Inflammatory macrophage treated with lipopolysaccharide for 4 hours (primary cell): ENCODE measurements at places on chromosomes 11 and 22.

DNA sequence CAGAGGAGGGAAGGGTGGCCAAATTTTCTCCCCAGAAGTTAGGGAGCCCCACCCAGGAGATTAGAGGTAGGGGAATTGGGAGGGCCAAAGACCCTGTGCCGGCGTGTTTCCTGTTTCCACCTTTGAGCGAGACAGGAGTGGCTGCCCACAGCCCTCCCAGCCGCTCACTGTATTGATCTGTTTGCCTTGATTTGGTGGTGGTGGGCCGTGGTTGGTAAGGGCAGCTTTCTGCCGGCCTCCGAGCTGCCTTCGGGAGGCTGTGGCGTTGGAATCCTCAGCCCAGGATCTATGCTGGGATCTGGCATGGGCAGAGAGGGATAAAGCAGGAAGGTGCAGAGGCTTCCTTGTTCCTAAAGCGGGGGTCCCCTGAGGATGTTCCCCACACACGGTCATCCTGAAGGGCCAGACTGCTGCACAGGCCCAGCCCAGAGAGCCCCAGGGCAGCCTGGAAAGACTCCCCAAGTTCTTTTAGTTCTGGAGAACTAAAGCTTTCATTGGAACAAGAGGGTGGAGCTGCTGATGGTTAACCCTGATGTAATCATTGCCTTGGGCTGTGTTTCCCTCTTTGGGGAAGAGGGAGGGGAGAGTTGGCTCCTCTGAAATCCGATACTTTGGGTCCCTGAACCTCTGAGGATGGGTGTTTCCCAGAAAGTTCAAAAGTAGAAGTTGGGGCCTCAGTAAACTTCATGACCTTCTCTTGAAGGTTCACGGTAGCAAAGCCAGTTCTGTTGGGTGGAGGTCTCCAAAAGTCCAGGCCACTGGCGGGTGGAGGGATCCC is 7.2 kb downstream of the FAM83F start:
- DNase-seq = no peak

DNA sequence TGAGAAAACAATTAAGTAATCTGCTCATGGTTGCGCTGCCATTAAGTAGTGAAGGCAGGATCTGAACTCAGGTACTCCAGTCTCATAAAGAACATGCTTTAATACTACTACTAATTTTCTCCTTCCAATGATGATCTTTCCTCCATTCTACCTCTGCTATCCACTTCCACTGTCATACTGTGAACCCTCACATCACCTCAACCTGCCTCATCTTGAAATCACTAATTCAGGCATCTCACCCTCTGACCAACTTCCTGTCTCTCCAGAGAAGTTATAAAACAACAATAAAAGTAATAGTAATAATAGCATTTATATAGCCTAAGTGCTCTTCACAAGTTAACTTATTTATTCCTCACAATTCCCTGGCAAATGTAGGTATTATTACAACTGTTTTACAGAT is 57.1 kb upstream of the PSMA1 start:
- no peak for DNase-seq

DNA sequence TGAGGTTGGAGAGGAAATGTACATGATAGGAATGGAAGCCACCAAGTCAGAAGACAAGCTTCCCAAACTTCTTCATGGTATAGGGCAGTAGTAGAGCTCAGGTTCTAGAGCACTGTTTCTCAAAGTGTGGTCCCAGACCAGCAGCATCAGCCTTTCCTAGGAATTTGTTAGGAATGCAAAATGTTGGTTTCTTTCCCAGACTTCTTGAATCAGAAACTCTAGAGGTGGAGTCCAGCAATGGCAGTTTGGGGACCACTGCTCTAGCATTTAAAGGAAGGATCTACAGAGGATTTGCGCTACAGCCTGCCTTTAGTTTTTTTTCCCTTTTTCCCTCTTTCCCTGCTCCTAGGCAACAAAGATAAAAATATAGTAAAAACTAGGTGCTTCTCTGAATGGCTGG is 17.0 kb upstream of the MMP12 start:
- DNase-seq = no peak

DNA sequence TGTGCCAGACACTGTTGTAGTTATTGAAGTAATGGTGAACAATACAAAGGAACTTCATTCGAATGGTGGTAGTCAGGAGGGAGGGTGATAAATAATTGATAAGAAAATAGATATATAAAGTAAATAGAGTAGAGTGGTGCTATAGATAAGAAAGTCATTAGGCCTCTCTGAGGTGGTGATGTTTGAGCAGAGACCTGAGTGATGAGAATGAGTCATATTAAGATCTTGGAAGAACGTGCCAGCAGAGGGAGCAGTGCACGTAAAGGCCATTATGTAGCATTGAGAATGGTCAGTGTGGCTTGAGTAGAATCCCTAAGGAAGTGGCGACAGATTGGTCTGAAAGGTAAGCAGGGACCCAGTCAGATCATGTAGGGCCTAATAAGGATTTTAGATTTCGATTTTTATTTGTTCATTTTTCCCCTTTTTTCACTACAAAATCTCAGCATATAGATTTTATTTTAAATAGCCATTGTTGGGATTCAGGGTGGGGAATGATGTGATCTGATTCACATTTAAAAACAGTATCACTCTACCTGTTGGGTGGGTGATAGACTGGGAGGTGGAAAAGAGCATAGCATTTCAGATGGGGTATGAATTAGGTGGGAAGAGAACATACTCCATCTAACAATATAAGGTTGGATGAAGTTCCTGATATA is 44.7 kb downstream of the CCDC90B start:
- peak; percentile 54 for DNase-seq

DNA sequence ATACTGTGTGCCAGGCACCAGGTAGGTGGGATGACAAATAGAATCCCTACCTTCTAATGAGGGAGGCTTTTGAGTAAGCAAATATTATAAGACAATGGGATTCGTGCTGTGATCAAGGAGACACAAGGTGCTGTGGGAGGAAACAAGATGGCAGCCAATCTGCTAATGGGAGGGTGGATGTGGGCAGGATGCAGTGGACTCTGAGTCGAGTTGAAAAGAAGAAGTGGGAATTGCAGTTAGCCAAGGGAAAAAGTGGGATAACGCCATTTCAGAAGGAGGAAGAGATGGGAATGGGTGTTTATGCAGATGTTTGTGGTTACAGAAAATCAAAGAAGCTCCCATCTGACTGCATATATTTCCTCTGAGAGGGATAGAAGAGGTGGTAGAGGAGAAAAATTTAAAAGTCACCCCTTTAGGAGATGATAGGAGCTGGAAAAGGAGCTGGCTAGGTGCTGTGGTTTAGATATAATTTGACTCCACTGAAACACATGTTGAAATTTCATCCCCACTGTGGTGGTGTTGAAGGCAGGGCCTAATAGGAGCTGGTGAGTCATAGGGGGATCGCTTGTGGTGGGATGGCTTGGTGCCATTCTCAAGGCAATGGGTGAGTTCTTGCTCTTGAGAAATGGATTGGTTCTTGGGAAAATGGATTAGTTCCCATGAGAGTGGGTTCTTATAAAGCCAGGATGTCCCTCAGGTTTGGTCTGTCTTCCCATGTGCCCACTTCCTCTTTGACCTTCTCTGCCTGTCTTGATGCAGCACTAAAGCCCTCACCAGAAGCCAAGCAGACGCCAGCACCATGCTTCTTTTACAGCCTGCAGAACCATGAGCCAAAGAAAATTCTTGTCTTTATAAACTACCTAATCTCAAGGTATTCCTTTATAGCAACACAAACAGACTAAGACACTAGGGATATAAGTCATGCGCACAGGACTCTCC is 30.0 kb upstream of the POU2AF1 start:
- no peak for DNase-seq

- DNase-seq = no peak
These were observed 29.9 kb downstream of the SHANK2 start for GRCh38 chr11:71222318-71223080.

GRCh38 chr22:31122196-31122531 is 602 bp upstream of the INPP5J start:
- DNase-seq = no peak

- no peak for DNase-seq
These were observed 8.7 kb downstream of the AASDHPPT start for GRCh38 chr11:106086135-106086534.

DNA sequence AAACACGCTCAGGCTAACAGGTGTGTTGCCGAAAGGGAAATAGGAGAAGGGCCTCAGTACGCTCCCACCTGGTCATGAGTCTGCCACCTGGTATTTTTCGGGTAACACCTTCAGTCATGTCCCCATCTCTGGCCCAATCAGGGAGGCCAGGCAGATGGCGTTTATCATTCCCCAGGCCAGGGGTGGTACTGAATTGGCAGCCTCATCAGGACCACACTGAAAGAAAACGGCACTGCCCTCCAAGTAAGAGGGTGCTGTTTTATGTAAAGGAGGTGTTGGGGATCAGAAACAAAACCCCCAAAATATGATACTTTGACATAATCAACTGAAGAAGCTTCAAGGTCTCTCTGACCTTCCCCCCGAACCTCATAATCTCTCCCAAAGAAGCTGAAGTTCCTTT is 58.9 kb downstream of the RCN1 start:
- DNase-seq = no peak

- peak; percentile 75 for DNase-seq
These were observed 7.0 kb upstream of the MALAT1 start for GRCh38 chr11:65491614-65492386.

DNA sequence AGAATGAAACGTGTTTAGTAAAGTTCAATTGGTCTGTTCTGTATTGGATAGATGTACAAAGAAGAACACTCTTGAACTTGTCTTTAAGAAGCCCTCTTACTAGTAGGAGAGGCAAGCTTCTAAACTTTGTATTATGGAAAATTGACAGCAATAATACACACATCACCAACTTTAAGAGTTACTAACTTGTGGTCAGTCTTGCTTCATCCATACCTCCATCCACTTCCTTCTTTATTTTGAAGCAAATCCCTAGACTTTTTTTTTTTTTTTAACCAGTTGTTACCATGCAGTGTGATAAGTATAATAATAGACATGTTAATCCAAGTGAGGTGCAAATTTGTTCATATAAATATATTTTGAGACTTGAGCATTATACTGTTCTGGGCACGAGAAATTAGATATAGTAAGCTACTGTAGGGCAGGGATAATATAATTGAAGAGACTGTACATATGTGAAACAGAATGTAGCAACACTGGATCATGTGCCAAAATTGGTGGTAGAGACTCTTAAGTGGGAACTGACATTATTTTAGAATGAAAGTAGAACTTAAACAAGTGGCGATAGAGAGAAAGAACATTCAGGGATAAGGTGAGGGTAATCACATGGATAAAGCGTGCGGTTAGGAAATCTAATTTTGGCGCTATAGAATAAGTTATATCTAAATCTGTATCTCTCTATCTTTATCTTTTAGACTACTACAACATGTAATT is 6.5 kb downstream of the FAR1 start:
- peak; percentile 93 for DNase-seq

DNA sequence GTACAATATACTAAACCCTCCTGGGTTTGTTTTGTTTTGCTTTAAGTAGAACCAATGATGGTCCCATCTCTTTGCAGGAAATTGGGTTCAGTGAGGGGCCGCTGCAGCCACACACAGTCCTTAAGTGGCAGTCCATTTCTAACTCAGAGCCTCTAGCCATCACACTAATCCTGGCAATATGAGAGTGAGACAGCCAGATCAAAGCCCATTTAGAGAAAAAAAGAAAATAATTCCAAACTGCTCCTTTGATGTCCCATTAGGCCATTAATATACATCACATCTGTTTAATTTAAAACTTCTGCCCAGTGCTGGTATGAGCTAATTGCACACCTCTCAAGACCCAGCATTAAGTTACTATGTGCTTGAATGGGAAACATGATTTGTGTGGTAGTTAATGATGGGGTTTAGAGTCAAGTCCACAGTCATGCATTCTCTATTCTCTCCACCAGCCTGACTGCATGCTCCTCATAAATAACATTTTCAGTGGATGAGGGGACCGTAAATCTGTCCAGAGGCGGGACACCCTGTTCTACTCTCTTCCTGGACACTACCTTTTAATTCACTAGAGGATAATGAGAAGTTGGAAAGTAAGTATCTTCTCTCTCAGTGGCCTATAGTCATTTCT is 53.8 kb upstream of the BIRC3 start:
- DNase-seq = no peak

- DNase-seq = peak; percentile 74
These were observed 33.0 kb downstream of the YWHAH start for GRCh38 chr22:31977141-31977841.

- DNase-seq = no peak
These were observed 79.9 kb upstream of the VPREB1 start for GRCh38 chr22:22164541-22165272.

- DNase-seq = no peak
These were observed 164.1 kb downstream of the ARHGAP42 start for GRCh38 chr11:100851147-100851546.

- DNase-seq = no peak
These were observed 3.9 kb upstream of the GNAZ start for GRCh38 chr22:23066200-23067022.

- no peak for DNase-seq
These were observed 3.1 kb downstream of the SHISAL1 start for GRCh38 chr22:44309647-44310046.

DNA sequence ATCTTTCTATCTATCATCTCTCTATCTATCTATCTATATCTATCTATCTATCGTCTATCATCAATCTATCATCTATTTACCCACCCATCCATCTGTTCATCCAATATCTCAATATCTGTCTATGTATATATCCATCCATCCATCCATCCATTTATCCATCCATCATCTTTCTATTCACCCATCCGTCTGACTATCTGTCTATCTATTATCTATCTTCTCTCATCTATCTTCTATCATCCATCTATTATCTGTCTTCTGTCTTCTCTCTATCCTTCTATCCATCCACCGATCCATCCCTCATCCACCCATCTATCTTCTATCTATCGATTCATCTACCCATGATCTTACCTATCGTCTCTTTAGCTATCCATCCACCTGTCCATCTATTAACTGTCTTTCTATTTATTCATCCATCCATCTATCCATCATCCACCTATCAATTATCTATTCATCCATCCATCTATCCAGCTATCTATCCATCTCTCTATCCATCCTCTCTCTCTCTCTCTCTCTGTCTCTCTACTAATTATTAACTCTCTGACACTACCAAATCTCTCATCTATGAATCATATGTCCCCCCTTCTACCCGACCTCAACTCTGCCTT is 89.1 kb downstream of the DHCR7 start:
- DNase-seq = no peak

DNA sequence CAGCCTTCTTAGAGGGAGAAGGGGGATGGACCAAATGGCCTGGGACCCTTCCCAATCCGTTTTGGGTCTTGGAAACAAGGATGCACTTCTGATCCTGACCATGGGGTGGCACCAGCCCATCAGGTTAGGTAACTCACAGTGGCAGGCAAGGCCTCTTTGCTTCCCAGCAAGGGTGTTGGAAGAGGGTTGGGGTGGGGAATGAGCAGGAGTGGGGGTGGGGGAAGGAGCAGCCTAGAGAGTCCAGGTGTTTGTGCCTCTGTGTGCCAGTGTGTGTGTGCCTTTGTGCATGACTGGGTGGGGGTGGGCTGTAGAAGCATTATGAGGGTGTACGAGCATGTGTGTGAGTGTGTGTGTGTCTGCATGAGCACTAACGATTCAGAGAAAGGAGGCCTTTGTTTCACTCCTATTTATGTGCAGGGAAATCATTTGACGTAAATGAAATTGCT is 213.1 kb downstream of the INSC start:
- no peak for DNase-seq
